ENCODE measurements at places on chromosomes 3 and 15. TPM values are rescaled to one million over a fixed set of nuclear protein-coding genes. Genes with fewer than 3 reads are reported as not detected.

Gene CD86
- total RNA-seq, result not detected

Gene ERICH6
- not detected for total RNA-seq

Gene CNTN4
- not detected for total RNA-seq

Gene PXYLP1
- 5.5 TPM for total RNA-seq

Gene P3H2
- total RNA-seq, result 56.7 TPM

Gene DNAJA4
- total RNA-seq, result not detected

Gene NT5DC2
- 53.2 TPM for total RNA-seq

Gene DPPA2
- total RNA-seq, result not detected

Gene ILDR1
- total RNA-seq, result not detected

Gene LRRC31
- total RNA-seq, result not detected

Gene CHST14
- total RNA-seq, result 6.5 TPM

Gene MYO9A
- 21.1 TPM for total RNA-seq

Gene RHOA
- total RNA-seq, result 605 TPM

Gene CCRL2
- 3.2 TPM for total RNA-seq

DNA sequence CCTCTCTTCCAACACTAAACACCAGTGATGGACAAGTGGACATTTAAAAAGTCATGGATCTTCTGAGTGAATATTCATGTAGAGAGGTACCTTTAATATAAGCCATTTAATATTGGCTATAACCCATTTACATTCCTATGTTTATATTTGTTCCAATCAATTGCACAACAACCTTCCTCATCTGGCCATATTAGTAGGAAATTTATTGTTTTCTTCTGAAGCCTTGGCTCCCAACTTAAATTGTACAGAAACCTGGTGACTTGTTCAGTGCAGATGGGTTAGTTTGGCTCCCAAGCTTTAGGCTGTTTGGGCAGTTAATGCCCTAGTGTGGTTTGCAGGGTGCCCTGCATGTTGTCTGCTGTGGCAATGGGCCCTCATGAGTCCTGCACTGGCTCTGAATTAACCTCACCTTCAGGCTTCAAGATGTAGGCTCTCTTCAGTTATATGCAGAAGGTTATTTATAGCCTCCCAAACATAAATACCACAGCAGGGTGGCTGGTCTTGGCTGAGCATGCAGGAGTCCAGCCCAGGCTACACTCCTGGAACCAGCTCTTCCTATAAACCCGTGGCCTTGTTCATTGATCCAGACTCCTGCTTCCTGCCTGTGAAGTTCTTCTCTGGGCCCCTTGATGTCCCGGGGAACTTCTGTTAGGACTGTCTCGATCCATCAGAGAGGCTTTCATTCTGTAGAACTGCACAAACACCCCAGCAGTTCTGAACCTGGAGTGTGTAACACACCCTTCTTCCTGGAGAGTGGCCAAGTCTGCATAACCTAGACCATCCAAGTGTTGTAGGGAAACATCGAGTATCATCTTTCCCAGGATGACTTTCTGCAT, 57.0 kb downstream of the DUT start:
- no peak for DNase-seq

- DNase-seq, result no peak
Measured at GRCh38 chr15:101314336-101315125, 19.5 kb upstream of the SNRPA1 start.

DNA sequence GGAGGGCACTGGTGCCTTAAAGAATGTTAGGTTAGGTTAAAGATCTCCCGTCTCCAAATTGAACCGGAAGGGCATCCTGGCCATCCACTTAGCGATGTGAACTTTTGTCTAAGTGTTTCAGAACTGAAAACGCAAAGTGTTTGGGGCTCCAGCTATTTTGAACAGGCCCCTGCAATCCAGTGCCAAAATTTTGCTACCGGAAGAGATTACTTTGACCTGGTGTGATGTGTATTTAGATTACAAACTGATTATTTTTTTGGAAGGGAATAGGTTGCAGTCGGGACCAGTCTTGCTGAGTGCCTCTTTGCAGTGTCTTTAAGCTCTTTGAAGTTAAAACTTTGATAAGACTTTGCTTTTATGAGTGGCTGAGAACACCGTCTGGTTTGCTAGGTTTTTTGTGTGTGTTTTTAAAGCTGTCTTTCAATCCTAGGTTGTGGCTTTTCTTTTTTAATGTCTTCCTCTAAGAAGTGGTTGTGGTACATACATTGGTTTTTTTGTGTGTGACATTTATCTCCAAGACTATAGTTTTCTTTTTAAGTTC, 179.6 kb downstream of the OR4M2 start:
- DNase-seq, result no peak

GRCh38 chr3:38027466-38028465, 1.7 kb downstream of the PLCD1 start:
- no peak for DNase-seq

- DNase-seq, result no peak
Measured at GRCh38 chr15:77671362-77672056, 38.8 kb upstream of the LINGO1 start.

GRCh38 chr3:65893631-65894030, 145.1 kb downstream of the MAGI1 start:
- no peak for DNase-seq

DNA sequence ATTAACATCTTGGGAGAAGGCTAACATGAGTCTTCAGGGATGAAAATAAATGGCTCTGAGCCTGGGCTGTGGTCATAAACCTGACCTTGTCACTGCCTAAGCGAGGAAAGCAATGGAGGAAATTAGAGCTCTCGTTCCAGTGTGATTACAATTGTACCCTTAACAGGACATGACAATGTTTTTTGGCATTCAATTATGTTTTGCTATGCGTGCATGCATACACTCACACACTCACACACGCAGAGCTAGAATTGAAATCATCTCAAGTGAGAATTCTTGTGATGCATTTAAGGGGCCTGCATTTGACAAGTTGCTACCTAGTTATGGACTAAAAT, 24.1 kb downstream of the ZNF80 start:
- DNase-seq, result no peak

- no peak for DNase-seq
Measured at GRCh38 chr3:185207931-185208746, 45.7 kb downstream of the EHHADH start.

DNA sequence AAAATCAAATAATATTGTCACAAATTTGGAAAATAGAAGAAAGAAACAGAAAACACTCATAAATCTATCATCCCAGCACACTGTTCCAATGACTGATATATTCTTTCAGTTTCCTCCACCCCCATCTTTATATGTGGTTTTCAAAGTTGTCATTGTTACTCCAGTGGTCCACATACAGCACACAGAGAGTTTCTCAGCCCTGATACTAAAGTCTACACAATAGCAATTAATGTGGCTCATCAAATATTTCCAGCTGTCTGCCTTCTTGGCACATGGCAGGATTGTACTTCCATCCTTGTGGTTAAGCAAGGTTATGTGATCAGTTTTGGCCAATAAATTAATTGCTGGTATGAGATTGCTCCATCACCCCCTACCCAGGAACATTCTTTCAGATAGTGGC, 221.7 kb downstream of the PDCD6IP start:
- DNase-seq, result no peak

DNA sequence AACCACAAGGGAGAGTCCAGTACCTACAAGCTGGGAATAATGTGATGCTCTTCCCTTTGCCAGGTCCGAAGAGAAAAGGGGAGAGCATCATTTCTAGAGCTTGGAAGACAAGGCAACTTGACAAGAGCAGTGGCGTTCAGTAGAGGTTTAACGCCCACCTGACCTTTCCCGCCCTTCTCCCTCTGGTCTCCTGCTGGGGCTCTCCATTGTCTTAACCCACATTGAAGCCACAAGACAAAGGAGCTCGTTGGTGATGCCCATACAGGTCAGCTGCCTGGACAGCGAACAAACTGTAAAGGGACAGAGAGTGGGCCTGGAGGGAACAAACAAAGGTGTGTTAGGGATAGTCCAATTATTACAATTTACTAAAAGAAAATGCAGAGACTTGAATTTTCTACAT, 13.1 kb upstream of the DUT start:
- no peak for DNase-seq

DNA sequence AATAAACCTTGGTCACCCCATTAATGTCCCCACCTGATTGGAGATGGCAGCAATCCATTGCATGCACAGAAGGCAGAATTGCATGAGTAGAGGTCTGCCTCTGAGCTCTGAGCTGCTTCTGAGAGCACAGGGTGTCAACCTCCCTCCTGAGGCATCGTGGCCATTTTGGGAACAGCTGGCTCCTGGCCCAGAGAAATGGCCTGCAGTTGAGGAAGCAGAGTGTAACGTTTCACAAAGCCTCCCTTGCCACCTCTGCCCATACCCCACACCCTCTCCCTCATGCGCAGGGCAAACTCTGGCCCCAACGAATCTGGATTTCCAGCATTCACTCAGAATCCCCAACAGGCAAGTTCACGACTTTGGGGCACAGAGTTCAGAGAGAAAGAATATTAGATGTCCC, 198.9 kb downstream of the ADAMTS9 start:
- peak; percentile 23 for DNase-seq

GRCh38 chr3:18370672-18371071, 54.5 kb downstream of the SATB1 start:
- DNase-seq, result peak; percentile 62

- no peak for DNase-seq
Measured at GRCh38 chr3:64084640-64085039, 61.3 kb upstream of the PSMD6 start.

DNA sequence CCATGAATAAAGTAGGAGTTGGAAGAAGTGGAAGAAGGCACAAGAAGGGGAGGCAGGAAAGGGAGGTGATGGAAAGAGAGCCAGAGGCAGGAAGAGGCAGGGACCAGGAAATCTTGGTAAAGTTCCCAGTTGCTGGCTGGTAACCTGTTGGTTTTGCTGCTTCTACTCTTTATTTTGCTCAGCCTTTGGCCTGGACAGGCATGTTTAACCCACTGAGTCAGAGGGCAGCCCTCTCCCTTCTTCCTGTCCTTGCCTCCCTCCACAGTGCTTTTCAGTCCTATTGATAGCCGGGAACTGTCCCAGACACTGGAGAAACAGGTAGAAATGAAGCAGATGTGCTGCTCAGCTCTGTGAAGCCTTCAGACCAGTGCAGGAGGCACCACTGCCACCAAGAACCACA, 43.4 kb upstream of the APEH start:
- no peak for DNase-seq

- no peak for DNase-seq
Measured at GRCh38 chr3:158733656-158734055, 1.4 kb upstream of the RARRES1 start.

DNA sequence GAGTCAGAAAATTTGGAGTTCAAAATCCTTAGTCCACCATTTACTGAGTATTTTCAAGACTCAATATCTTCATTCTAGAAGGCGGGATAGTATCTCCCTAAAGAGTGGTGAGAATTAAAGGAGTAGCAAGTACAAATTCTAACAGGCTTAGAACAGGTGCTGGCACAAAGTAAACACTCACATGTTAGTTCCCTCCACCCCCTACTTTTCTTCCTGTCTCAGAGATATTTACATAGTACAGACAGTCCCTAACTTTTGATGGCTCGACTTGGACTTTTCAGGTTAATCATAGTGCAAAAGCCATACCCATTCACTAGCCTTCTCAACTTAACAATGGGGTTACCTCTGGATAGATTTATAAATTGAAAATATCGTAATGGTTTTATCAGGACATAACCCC, 476.2 kb upstream of the RASGRP1 start:
- DNase-seq, result no peak

- DNase-seq, result no peak
Measured at GRCh38 chr3:63048367-63049326, 173.4 kb upstream of the CADPS start.

GRCh38 chr3:30083315-30083714, 523.1 kb upstream of the TGFBR2 start:
- no peak for DNase-seq

- DNase-seq, result no peak
Measured at GRCh38 chr3:114404590-114404989, 110.8 kb downstream of the TIGIT start.

GRCh38 chr15:70466895-70467529, 296.3 kb downstream of the UACA start:
- peak; percentile 64 for DNase-seq

DNA sequence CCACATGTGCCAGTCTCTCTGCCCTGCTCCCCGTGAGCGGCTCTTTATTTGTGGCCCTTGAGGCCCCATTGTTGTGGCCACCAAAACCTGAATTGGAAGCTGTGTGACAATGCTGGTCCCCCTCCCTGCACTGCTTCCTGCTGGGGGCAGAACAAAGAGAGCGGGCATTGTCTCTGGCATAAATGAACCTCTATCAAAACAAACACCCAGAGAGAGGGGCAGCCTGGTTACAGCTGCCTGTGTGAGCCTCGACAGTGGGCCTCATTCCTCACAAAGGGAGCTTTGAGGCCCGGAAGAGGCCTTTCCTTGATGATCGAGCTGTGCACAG, 152.9 kb downstream of the IGF1R start:
- DNase-seq, result no peak

DNA sequence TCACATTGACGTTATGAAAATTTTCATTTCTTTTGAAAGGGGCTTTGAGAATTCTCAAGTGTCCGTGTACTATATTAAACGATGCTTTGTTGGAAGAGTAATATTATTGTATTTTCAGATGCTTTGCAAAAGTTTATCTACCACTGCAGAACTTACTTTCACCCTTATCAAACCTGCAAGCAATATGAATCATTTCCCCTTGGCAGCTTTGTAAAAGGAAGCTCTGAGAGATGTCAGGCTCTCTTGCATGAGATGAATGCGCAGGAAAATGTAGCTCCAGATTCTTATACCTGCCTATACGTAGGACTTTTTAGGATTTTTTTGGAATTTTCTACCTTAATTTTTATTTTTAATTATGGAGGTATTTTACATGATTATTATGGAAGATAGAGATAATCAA, 34.5 kb downstream of the GPD1L start:
- no peak for DNase-seq

DNA sequence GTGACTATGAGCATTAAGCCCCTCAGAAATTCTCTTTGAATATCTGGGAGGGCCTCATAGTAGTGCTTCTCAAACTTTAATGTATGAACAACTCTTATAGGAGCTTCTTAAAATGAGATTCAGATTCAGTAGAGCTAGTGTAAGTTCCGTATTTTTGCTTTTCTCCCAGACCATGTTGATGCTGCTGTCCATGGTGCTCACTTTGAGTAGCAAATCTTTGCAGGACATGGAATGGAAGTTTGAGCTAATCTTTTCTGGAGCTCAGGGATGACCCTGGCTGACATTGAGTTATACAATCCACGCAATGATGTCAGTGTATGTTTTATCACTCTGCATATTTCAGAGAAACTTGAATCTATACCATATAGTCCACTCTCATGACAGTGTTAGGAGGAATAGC, 134.2 kb downstream of the OTOL1 start:
- no peak for DNase-seq

DNA sequence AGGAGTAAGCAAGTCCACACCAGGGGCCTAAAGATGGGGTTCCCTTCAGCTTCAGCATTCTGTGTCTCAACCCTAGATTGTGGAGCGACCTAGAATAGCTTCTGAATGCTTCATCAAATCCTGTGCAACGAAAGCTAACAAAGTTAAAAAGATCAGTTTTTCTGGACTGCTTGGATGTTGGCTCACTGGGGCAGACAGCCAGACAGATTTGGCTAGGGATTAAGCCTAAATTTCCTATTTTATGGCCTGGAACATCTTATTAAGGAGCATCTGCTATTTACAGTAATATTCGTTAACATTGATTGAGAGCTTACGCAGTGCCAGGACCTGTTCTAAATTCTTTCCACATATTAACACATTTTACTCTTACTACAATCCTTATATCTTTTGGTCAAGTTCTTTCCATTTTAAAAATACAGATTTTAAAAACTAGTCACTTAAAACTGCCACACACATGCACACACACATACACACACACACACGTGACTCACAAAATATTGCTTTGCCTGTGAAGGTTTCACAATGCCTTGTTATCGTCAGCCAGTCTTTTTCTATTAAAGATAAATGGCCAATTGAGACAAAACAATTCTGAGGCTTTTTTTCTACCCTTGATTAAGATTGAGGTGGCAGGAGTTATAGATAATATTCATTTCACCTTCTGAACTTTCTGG, 173.3 kb upstream of the SNTN start:
- no peak for DNase-seq

All from G401 (cell line).